Left cardiac atrium (tissue), 4 donors: ENCODE measurements at places on chromosomes 1 and 21.
A peak's percentile ranks its signal among the peaks of the same experiment; 100 is the strongest.

DNA sequence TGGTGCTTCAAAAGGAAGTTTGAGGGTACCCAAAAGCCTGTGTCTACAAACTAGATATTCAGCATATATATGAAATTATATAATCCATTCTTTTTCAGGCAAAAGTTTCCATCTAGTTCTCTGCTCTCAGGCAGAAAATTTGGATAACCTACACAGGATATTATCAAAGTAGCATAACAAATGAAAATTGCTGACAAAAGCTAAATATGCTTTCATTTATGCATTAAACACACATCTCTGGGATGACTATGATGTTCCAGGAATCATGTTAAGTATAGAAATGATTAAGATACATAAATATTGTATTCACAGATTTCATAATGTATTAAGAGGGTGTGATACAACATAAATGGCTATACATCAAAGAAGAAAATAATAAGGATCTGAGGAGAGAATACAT, 92.8 kb downstream of the LRRC53 start:
- DNase-seq = no peak

DNA sequence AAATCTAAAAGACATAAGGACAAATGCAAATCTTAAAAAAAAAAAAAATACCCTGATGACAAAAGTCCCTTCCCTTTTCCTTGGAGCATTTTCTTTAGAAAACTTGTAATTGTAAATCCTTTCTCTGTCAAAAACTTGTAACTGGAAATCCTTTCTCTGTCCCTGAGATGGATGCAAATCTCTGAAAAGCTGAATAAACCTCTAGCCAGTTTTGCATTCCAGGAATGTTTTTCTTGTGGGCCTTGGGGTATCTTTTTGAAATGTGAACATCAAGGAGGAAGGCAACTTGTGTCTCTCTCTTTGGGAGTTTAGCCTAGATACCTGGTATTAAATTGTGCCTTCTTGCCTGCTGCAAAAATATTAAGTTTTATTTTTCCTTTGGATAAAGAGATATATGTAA, 305.3 kb downstream of the KCNT2 start:
- DNase-seq = no peak

GRCh38 chr1:172184506-172185191, 235.8 kb upstream of the C1orf105 start:
- DNase-seq = no peak

GRCh38 chr1:35773711-35774110, 3.9 kb upstream of the CLSPN start:
- DNase-seq = no peak

DNA sequence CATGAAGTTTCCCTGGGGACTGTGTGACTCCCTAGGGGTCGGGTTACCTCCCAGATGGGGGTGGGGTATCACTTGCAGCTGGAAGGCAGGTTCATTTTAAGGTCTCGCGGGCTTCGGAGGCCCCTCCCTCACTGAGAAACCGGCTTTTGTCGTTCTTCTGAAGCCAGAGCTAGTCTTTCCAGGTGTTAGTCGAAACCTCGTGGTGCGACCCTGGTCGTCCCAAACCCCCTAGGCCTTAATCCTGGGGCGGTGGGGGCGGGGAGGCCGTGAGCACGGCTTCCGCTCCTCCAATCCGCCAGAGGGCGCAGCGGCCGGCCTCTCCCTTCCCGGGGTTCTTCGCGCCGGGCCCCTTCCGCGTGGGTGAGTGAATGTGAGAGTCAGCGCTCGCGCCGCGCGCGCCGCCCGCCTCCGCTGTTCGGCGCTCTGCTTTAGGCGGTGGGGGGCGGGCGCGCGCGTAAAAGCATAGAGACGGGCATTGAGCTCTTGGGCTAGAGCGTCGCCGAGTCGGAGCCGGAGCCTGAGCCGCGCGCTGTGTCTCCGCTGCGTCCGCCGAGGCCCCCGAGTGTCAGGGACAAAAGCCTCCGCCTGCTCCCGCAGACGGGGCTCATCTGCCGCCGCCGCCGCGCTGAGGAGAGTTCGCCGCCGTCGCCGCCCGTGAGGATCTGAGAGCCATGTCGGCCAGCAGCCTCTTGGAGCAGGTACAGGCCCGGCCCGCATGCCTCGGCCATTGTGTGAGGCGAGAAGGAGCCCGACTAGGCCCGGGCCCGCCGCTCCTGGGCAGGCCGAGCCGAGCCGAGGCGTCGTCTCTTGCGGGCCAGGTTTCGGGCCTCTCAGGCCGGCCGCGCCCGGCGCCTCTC, at the start of gene YTHDF2:
YTHDF2 (plus strand) TSS at position 491 of the 857 bp plus-strand sequence; CDS start at position 672, 181 bp downstream.
- DNase-seq = peak; percentile 99

DNA sequence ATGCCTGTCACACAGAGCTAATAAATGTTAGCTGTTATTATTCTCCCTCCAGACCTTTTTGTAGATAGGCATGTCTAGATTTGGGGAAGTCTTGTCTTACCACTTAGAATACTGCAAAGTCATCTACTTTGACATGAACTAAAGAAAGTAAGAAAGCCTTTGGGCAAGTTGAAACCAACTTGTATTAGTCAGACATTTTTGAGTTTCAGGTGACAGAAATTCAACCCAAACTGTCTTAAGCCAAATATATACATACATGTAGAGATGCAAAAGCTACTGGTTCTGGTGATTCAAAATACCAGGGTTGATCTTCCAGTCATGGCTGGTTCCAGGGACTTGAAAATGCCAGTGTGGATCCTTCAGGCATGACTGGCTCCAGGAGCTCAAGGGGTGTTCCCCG, 276.8 kb upstream of the TMEM51 start:
- no peak for DNase-seq

- no peak for DNase-seq
Measured at GRCh38 chr1:9721606-9722377, 70.3 kb downstream of the PIK3CD start.
